ENCODE measurements at places on chromosomes 5 and 9. TPM values are rescaled to one million over a fixed set of nuclear protein-coding genes. Genes with fewer than 3 reads are reported as not detected.

DNA sequence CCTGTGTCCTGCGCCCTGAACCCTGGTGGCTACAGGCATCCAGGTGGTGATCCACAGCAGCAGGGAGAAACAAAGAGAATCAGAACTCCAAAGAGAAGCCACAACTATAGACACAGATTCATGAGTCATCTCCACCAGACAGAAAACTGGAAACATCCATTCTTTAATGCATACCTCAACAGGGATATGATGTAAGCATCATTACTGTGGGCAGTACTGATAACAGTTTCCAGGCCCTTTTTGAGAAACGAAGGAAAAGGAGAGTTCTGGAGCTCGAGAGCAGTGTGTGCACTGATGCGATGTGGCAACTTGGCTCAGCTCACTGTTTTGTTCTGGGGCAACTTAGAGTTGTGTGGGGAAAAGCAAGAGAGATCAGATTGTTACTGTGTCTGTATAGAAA, 215.6 kb upstream of the ADAMTS16 start:
- DNase-seq = no peak

- no peak for DNase-seq
Measured at GRCh38 chr5:127492854-127493738, 24.3 kb upstream of the PRRC1 start.

- no peak for DNase-seq
Measured at GRCh38 chr9:88045686-88046085, 71.4 kb upstream of the CDK20 start.

DNA sequence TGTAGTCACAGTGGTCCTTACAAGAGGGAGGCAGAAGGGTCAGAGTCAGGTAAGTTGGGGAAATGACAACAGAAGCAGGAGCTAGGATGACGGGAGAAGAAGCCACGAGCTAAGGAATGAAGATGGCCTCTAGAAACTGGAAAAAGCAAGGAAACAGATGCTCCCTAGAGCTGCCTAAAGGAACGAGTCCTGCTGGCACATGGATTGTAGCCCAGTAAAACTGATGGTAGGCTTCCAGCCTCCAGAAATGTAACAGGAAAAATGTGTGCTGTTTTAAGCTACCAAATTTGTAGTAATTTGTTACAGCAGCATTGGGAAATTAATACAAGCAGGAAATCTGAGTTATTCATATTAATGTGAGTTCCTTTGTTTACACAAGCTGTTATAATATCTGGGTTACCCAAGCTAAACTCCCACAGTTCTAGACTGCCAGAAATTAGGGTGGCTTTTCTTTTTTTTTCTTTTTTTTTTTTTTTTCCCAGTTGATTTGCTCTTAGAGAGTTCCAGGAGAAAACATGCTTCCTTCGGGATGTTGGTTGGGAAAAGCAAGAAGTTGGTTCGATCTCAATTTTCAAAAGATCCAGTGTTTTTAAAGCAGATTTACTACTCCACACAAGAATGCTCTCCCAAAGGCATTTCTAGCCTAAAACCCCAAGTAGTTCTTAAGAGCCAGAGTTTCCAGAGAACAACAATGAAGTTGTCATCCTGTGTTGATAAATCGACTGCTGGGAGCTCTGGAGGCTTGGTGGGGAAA, 400.0 kb upstream of the SLC24A2 start:
- DNase-seq = no peak

GRCh38 chr5:151096001-151096373, 15.2 kb upstream of the TNIP1 start:
- DNase-seq = no peak

- no peak for DNase-seq
Measured at GRCh38 chr5:75640395-75640794, 29.1 kb downstream of the ANKDD1B start.

Gene MED22
- 29.4 TPM for total RNA-seq

All from sigmoid colon (tissue), 7 donors.